ENCODE measurements at places on chromosomes 5 and 9. TPM values are rescaled to one million over a fixed set of nuclear protein-coding genes. Genes with fewer than 3 reads are reported as not detected.

GRCh38 chr5:82163452-82164175, 114.5 kb downstream of the RPS23 start:
- no peak for DNase-seq

The KCNMB1 gene
- total RNA-seq = not detected

The SPATA31C1 gene
- not detected for total RNA-seq

DNA sequence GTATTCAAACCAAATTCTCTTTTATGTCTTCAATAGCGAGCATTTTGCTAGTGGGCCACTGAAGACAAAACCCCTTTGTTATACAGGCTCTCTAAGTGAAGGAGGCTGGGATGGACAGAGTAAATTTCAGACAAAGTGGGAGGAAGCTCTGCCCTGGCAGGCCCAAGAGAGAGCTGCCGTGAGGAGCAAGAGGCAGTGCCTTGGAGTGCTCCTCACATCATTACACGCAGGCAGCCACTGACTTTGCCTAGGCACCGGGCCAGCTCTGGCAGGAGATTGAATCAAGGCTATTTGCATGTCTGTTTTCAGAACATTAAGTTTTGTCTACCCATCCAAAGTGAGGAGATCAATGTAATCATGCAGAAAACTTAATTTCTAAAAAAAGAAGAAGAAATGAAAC, 167.7 kb downstream of the CCDC192 start:
- DNase-seq = no peak

The SPARC gene
- total RNA-seq = 339 TPM

All from A673 (cell line).